ENCODE measurements at places on chromosomes 2 and 18.

DNA sequence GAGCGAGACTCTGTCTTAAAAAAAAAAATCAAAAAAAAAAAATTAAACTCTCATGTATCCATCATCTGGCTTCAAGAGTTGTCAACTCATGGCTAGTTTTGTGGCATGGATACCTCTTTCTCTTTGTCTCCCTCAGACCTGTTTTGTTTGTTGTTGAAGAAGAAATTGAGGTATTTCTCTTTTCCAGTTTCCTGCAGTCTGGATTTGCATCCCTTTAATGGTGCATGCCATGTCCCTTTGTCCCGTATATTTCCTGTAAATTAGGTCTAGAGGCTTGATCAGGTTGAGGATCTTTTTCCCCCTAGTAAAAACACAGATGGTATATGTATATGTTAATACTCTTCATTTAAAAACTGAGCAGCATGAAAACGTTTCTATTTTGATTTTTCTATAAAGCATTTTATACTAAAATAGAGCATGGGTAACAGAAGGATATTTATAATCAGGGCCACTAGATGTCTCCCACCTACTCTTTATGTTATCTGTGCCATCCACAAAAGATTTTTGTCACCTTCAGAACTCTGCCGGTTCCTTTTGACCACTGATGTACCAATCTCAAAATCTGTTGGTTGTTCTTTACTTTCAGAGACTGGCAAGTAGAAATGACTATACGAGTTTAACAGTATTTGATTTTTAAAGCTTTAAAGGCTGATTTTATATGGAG is 80.1 kb downstream of the GALNT1 start:
- DNase-seq, result no peak

- no peak for DNase-seq
These were observed 217.9 kb downstream of the VAPA start for GRCh38 chr18:10131460-10132395.

DNA sequence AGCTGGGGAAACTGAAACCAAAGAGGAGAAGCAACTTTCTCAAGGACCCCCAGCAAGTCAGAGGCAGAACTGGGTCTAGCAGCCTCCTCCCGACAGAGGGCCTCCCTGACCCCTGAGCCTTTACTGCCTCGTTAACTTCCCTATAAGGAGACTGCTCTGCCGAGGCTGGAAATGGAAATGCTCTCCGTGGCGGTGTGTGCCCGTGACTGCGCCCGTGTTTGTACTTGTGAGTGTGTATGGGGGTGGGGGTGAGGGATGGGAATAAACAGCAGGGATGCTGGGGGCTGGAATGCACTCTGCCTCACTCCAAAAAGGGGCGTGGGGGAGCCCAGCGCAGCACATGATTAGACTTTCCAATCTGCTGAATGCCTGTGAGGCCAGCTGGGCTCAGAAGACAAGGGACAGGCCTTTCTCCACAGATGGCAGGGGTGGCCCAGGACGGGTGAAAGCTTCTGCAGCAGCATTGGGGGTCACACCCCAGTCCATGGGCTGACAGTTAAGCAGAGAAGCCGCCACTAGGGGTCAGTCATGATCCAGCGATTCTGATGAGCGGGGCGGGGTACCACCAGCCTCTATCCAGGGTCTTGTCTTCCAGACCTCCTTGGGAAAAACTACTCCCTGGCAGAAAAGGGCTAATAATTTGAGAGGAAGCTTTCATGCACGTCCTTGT is 26.8 kb downstream of the MPHOSPH10 start:
- DNase-seq, result no peak

DNA sequence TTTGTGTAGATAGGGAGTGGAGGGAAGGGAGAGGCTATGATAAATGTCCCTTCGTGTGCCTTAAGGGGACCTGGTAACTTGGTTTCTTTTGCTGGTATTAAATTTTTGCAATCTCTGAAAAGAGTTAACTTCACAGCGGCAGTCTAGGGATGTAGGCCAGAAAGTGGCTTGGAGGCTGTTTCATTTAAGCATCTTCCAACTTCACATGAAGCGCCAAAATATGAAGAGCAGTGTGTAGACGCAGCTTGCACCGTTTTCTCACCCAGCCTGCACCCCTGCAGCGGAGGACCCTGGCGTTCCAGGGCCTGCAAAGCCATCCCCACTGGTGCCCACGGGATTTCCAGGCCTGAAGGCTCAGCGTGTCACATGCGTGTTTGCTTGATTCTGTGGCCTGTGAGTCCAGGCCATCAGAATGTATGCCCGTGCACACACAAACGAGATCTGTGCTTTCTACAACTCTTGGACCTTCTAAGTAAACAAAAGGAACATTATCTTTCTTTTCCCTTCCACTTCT is 87.2 kb upstream of the EPB41L3 start:
- DNase-seq, result no peak

GRCh38 chr2:66212749-66213148 is 222.2 kb upstream of the MEIS1 start:
- DNase-seq, result no peak

DNA sequence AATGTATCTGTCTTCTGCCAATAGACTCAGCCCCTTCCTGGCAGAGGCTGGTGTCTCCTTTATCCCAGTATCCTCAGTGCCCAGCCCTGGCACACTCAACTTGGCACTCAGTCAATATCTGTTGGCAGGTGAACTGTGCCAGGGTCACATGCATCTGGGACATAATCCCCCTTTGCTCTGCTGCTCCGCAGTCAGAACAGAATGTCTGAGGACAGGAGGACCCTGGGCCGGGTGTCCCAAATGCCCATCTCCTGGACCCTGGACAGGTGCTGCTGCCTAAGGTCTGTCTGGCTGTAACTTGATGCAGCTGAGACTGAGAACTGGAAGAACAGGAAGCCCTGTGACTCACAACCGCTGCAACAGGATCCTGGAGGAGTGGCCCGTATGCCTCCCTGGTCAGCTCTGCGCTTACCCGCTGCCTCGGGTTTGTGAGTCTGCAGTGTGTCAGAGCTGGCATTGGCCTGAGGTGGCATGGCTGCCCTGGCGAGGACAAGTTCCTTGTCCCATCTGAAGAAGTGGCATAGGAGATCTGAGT is 11.4 kb downstream of the HK2 start:
- no peak for DNase-seq

DNA sequence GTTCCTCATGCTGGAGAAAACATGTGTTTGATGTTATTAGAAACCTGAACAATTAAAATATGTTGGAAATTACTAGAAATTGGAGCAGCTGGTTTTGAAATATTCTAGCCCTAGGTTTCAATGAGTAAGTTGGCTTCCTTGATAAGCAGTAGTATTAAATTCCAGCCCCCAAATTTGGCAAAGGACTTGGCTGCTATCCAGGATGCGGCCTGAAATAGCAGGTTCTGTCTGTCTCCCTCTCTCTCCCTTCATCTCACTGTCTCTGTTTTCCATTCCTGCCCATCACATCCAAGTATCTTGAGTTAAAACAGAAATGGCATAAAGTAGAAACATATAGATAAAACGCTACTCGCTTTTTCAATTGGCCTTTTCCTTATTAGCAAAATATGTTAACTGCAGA is 20.9 kb upstream of the GPR45 start:
- no peak for DNase-seq

DNA sequence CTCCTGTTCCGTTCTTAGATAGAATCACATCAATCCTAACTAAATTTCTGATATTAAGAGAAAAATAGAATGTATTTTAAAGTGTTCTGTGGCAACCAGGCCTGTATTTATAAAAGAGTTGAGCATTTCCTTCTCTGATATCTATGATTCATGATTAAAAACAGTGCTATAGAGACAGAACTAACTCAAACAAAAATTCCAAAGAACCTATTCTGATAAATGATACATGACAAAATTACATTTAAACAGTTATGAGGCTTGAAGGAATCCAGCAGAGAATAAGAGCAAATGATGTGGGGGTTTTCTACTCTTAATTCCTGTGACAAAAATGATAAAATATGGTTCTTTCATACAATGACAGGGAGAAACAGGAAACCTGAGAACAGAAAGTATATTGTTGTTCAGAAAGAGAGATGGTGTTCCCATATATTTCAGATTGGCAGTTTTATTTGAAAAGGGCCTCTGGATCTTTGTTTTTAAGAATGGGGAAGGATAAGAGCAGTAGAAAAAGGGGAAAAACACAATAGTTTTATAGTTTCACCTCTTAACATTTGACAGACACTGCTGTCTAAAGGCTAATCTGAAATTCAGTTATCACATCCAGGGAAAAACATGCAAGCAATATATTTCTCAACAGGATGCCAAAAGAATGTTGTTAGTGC is 944.3 kb downstream of the LRP1B start:
- no peak for DNase-seq

GRCh38 chr2:30655211-30655610 is 152.0 kb downstream of the CAPN13 start:
- no peak for DNase-seq

GRCh38 chr2:39604866-39605265 is 60.9 kb upstream of the TMEM178A start:
- no peak for DNase-seq

DNA sequence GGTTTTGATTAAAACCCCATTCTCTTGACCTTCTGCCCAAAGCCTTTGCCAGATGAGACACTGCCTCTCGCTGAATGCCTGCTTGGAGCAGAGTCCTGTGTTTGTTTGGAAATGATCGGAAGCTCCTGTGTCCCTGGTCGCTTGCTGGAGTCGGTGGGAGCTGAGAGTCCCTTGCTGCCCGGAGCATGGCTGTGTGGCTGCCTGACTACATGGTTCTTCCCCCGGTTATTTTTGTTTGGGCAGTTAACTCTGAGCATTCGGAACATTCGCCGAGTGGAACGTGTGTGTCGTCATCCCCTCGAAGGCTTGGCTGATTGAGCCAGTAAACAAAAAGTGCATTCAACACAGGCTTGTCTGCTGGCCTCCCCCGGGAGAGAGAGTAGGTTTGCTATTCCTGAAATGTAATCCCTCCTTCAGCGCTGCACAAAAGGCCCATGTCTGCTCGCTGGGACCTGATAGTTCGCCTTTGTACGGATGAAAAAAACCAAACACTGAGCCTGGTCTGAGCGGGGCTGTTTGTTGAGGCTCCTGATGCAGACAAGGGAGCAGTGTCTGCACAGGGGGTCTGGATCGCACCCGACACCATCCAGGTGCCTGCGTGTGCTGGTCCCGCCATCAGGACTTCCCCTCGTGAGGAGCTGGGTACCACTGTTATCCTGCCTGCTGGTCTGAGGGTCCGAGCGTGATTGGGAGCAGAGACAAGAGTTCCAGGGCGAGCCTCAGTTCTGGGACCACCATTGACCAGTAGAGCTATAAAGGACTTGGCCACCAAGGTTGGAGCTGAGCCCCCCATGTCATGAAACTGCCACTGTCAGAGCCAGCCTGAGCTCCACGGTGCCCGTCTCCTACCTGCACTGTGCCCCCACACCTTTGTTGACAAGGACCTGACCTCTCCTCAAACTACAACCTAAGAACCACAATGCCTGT is 83.8 kb downstream of the AGAP1 start:
- DNase-seq, result peak; percentile 69

DNA sequence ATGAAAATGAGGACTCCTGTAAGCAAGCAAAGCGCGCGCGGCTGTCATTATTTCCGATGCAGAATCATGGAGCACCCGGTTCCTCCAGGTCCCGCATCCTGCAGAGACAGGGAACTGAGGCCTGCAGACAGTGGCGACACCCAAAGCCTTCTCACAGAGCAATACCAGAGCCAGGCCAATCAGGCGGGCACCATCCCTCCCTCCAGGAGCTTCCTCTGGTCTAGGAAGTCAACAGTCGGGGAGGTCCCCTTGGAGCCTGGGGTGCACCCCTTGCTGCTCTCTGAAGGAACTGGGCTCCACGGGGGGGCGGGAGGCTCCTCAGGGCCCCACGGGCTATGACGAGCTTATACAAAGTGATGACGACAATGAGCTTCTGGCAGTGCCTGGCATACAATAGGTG is 60.3 kb upstream of the HPCAL1 start:
- DNase-seq, result no peak

- DNase-seq, result no peak
These were observed 37.6 kb upstream of the B3GNT7 start for GRCh38 chr2:231357931-231358330.

GRCh38 chr2:336360-336759 is 48.5 kb upstream of the ALKAL2 start:
- no peak for DNase-seq

DNA sequence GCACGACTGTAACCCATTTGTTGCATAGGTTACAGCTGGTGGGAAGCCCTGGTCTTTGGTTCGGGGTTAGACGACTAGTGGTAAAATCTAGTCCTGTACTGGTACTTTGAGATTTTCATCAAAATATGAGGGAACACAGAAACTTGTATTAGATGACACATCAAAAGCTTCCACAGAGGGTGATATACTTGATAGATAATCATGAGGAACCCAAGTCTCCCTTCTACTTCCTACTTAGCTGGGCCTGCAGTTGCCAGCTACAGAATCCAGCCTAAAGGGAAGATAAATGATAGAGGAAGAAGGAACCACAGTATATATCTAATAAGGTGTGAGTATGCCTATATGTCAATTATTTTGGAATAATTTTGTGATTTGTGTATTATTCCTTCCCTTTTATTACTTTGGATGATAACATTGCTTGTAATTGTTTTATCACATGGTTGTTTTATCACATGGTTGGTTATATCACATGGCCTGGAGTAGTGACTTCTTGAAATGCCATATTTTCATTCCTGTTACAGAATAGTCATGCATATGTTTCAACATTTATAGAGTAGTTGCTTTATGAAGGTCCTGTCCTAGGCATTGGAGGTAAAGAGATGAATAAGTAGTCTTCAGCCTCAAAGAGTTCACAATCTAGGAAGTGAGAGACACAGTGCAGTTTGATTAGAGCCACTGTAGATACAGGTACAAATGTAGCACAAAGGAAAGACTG is 2.9 kb downstream of the AGPS start:
- DNase-seq, result no peak

- no peak for DNase-seq
These were observed 30.6 kb downstream of the SOWAHC start for GRCh38 chr2:109644571-109645275.

GRCh38 chr2:217742841-217743240 is 260.0 kb downstream of the TNS1 start:
- no peak for DNase-seq

DNA sequence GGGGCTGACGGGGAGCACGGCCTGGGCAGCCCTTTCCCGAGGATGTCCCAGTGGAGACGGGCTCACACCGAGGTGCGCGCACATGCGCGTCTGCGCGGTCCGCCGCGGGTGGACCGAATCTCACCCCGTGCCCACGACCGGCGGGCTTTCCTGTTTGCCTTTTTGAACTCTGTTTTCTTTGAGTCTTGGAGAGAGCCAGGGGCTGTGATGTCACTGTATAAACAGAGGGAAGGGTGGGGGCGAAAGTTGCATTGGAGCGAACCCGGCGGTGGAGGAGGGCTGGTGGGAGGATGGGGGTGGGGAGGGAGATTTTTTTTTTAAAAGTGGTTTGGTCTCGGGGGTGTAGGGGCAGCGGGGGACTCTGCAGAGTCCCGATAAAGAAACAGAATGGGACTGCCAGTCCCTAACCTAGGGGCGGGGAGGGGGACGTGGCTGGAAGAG is 141.2 kb upstream of the CTAGE1 start:
- DNase-seq, result no peak
